CD4-positive, CD25-positive, alpha-beta regulatory T cell (primary cell): ENCODE measurements at places on chromosomes 4 and X. TPM values are rescaled to one million over a fixed set of nuclear protein-coding genes. Genes with fewer than 3 reads are reported as not detected.
A peak's percentile ranks its signal among the peaks of the same experiment; 100 is the strongest.

DMRTC1B gene
- 1.3 TPM for total RNA-seq

TIGD2 gene
- total RNA-seq, result 4.0 TPM

CD38 gene
- total RNA-seq, result 6.4 TPM

STPG2 gene
- 0.39 TPM for total RNA-seq

GRCh38 chr4:149306537-149306936, 509.1 kb downstream of the IQCM start:
- no peaks in the 10 kb centered on the region for H3K4me1 ChIP-seq
- DNase-seq, result no peak
- H3K36me3 ChIP-seq, result no peaks in the 10 kb centered on the region
- no peak overlapping the region for H3K27ac ChIP-seq

DNA sequence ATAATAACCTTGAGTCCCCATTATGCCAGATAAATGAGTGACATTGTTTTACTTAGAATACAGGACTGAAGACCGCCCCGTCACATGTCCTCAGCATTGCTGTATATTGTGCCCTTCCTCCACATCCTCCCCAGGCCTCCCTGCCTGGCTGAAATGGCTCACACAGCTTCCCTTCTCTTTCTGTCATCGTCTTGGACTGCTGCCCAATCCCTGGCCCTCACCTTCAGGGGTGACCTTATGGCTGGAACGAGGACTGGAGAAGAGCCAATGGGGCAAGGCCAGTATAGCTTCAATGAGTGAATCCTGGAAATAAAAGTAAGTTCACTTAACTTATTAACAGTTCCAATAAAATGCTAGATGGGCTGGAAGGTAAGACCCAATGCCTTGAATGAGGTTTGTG, 2.7 kb downstream of the KCNE5 start:
- H3K36me3 ChIP-seq, result no peaks in the 10 kb centered on the region
- no peak overlapping the region for H3K4me3 ChIP-seq
- H3K4me1 ChIP-seq, result no peaks in the 10 kb centered on the region
- H3K27me3 ChIP-seq, result no peaks in the 10 kb centered on the region
- H3K27ac ChIP-seq, result no peak overlapping the region

GRCh38 chr4:162274354-162274753, 110.6 kb upstream of the FSTL5 start:
- H3K27me3 ChIP-seq, result no peaks in the 10 kb centered on the region
- no peaks in the 10 kb centered on the region for H3K4me1 ChIP-seq
- no peak overlapping the region for H3K4me3 ChIP-seq

DNA sequence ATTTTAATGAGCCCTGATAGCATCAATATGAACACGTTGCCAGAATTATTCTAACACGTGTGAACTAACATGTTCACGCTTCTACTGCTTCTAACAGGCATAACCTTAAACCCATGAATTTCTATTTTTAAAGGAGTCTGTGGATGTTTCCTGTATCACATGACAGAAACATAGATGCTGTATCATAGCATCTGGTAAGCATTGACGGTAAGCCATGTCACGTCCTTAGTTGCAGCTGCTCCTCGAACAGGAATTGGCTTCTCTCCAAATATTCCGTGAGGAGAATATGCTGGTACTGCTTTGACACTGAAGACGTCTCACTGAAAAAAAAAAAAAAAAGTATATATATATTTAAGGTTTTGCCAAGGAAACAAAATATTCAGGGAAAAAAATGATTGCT, 105.1 kb upstream of the MXRA5 start:
- no peaks in the 10 kb centered on the region for H3K36me3 ChIP-seq
- DNase-seq, result no peak
- H3K27ac ChIP-seq, result no peak overlapping the region

DNA sequence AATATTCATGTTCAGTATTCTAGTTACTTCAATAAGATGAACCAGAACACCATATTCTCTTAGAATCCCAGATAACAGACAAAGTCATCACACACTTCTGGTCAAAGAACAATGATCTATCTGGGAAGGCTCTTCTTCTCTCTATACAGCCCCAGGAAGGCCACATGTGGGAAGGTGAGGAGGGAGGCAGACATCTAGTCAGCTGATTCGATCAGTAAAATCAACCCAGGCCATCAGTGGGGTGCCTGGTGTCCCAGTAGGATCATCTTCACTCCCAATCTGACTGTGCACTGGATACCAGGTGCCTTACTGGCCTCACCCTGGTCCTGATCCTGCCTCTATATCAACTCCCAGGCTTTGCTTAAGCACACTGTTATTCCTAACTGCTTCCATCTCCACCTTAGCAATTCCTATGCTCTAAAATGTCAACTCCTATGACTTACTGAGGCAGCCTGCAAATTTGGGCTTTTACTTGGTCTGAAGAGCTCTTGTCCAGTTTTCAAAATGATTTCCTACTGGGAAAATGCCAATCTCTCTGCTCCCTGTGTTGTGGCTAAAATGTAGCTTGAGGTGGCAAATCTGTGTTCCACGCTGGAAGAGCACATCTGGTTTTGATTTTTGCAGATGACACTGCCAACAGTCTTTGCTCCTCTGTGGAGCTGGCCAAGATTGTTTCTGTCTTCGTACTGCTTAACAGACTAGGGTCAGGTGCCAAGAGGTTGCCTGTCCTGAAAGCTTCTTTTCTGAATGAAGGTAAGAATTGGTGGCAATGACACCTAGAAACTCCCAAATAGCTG, 128.7 kb downstream of the MGST2 start:
- DNase-seq, result no peak
- H3K36me3 ChIP-seq, result no peaks in the 10 kb centered on the region
- H3K4me1 ChIP-seq, result no peaks in the 10 kb centered on the region

DNA sequence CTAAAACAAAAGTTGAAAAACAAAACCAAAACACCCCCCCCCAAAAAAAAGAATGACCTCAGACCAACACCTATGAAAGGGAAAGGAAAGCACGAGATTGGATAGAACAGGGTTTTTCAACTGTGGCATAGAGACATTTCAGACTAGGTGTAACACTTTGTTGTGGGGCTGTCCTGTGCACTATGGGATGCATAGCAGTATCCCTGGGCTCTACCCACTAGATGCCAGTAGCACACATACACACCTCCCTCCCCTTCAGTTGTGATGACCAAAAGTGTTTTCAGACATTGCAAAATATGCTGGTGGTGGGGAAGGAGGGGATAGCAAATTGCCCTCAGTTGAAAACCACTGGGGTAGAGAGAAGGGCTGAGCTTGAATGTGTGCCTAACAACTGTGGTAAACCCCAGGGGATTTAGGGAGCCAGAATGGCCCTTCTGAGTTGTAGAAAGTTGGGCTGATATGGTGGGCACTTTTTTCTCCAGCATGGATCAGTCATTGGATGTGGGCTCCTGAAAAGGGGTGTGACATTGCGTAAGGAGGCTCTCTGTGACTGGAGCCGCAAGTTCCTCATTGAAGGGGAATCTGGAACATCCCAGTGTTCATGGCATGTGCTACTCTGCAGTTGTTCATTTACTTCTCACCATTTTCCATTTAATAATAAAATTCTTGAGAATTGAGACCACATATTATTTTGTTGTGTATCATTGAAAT, 8.8 kb upstream of the GEMIN8 start:
- H3K36me3 ChIP-seq, result no peaks in the 10 kb centered on the region
- no peaks in the 10 kb centered on the region for H3K4me1 ChIP-seq
- no peak overlapping the region for H3K27ac ChIP-seq
- no peak overlapping the region for H3K4me3 ChIP-seq
- no peak for DNase-seq
- no peaks in the 10 kb centered on the region for H3K27me3 ChIP-seq

GRCh38 chrX:46251755-46252154, 293.5 kb downstream of the ZNF674 start:
- no peaks in the 10 kb centered on the region for H3K27me3 ChIP-seq
- H3K27ac ChIP-seq, result no peak overlapping the region
- no peaks in the 10 kb centered on the region for H3K36me3 ChIP-seq
- no peak overlapping the region for H3K4me3 ChIP-seq

GRCh38 chr4:82293304-82293703, 80.5 kb downstream of the HNRNPD start:
- no peak for DNase-seq
- H3K27ac ChIP-seq, result no peak overlapping the region
- H3K36me3 ChIP-seq, result no peaks in the 10 kb centered on the region
- no peak overlapping the region for H3K4me3 ChIP-seq
- peaks cover 7% of the 10 kb centered on the region for H3K4me1 ChIP-seq
- H3K27me3 ChIP-seq, result peaks cover 3% of the 10 kb centered on the region

DNA sequence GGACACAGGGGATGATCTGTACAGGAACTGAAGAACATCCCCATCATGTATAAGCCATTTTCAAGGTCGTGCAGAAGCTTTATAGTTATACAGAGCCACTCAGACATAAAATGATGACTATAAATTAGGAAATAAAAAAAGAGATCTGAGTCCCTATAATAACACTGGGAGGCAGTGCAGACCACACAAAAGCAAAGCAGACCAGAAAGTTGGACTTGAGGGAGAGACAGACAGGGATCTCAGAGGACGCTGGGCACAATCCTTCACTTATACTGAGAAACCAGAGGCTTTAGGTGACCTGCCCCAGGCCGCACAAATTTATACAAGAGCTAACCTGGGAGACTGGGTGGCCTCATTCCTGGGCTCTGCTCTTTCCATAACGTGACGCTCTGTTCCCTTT, 70.5 kb downstream of the HADH start:
- H3K27me3 ChIP-seq, result no peaks in the 10 kb centered on the region
- H3K36me3 ChIP-seq, result peaks cover 83% of the 10 kb centered on the region
- H3K27ac ChIP-seq, result no peak overlapping the region
- no peak for DNase-seq
- no peak overlapping the region for H3K4me3 ChIP-seq

GRCh38 chr4:24003496-24003895, 113.6 kb upstream of the PPARGC1A start:
- no peak overlapping the region for H3K27ac ChIP-seq
- no peak for DNase-seq
- no peaks in the 10 kb centered on the region for H3K27me3 ChIP-seq
- no peak overlapping the region for H3K4me3 ChIP-seq

GRCh38 chr4:172826861-172827260, 341.8 kb upstream of the GALNT7 start:
- H3K27ac ChIP-seq, result no peak overlapping the region
- no peak overlapping the region for H3K4me3 ChIP-seq
- H3K27me3 ChIP-seq, result no peaks in the 10 kb centered on the region
- H3K36me3 ChIP-seq, result no peaks in the 10 kb centered on the region

DNA sequence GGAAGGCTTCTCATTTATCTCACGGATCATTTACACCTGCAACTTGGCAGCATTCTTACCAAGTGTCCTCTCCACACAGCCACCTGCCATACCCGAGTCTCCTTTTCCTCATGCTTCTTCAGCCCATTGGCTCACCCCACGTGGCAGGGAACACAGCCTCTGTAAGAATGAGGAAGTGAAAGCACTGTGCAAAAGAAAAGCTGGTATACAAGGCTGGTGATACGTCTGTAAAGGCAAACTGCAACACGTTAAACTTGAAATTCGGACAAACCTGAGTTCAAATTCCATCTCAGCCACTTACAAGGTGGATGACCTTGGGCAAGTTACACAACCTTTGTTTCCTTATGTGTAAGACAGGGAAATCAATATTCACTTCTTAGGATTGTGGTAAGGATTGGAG, 164.0 kb upstream of the RASGEF1B start:
- DNase-seq, result no peak
- no peaks in the 10 kb centered on the region for H3K4me1 ChIP-seq
- H3K4me3 ChIP-seq, result no peak overlapping the region
- no peaks in the 10 kb centered on the region for H3K27me3 ChIP-seq

- no peak overlapping the region for H3K4me3 ChIP-seq
- no peak for DNase-seq
Measured at GRCh38 chrX:115013705-115014104, 3.7 kb downstream of the IL13RA2 start.

- no peaks in the 10 kb centered on the region for H3K4me1 ChIP-seq
- no peaks in the 10 kb centered on the region for H3K27me3 ChIP-seq
- H3K4me3 ChIP-seq, result peak overlapping the region; percentile 6
- peak; percentile 8 for DNase-seq
Measured at GRCh38 chr4:75598390-75598789, 31.9 kb downstream of the CDKL2 start.
